ENCODE measurements at places on chromosomes 4 and X. TPM values are rescaled to one million over a fixed set of nuclear protein-coding genes. Genes with fewer than 3 reads are reported as not detected.

The RBM46 gene
- total RNA-seq, result 0.09 TPM

GRCh38 chrX:23497919-23498318 is 163.3 kb downstream of the PTCHD1 start:
- DNase-seq, result no peak

GRCh38 chr4:27206009-27206408 is 345.4 kb downstream of the STIM2 start:
- DNase-seq, result no peak

The REELD1 gene
- 0.05 TPM for total RNA-seq

DNA sequence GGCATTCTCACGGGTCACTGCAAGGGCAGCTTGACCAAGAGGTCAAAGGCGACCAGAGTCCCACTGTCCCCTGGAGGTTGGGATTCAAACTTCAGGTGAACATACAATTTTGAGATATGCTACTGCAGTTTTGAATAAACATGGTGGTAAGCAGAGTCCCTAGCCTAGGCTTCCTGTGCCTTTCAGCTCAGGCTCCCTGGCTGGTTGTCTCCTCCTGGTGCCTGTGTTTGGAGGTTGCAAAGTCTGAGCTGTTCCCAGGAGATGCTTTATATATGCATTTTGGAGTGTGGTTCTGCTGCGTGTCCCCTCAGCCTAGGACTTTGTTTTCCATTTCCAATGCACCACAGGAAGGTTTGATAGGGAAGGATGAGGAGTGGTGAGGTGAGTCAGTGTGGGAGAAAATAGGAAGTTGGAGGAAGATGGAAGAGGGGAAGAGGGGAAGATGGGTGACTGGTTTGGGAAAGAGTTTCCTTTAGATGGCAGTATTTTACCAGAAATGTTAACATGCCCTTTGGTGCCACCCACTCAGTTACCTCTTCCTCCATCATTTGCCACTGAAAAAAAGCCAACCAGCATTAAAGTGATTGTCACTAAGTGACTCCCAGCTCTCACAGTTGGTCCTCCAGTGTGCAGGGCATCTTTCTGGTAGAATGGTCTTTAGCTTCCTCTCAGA is 211.7 kb upstream of the AGTR2 start:
- no peak for DNase-seq

The NOX1 gene
- 0.33 TPM for total RNA-seq

The SPATA4 gene
- total RNA-seq, result not detected

DNA sequence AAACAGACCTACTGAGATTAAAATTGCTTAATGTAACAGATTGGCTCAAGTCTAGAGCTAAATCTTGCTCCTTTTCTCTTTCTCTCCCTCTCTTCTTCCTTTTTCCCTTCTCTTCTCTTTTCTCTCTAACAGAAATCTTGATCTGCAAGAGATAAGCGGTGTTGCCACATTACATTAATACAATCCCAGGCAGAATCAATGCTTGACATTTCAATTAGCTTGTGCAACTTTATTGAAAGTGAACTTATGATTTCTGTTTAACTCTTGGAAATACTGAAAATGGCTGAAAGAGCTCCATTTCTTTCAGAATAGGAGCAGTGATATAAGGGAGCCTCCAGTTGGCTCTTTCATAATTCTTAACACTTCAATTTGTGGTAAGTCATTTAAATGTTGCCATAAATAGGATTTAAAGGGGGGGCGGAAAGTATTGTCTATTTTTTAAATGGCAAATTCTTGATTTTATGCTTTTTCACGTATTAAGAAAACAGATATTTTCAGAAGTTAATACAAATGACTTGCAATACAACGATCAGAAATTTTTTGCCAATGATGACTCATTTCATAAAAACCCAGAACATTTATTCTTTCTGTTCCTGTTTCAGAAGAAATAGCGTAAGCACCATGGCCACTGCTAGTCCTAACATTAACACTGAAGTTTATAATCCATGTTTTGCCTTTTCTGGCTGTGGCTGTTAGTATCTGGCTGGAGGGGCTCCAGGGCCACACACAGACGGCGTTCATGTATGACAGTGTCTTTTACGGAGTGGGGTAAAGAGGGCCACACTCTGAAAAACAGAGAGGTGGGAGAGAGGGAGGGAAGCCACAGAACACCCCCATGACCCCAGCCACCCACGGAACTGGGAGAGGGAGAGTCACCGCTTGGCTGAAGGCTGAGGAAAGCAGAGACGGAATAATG is 115.7 kb upstream of the FAT1 start:
- no peak for DNase-seq

The TLR8 gene
- total RNA-seq, result 3.7 TPM

The SORBS2 gene
- total RNA-seq, result 13.8 TPM

- DNase-seq, result no peak
Measured at GRCh38 chr4:109462297-109462696, 28.7 kb downstream of the SEC24B start.

- DNase-seq, result no peak
Measured at GRCh38 chr4:27429364-27429871, 568.8 kb downstream of the STIM2 start.

The LRIT3 gene
- 0.09 TPM for total RNA-seq

DNA sequence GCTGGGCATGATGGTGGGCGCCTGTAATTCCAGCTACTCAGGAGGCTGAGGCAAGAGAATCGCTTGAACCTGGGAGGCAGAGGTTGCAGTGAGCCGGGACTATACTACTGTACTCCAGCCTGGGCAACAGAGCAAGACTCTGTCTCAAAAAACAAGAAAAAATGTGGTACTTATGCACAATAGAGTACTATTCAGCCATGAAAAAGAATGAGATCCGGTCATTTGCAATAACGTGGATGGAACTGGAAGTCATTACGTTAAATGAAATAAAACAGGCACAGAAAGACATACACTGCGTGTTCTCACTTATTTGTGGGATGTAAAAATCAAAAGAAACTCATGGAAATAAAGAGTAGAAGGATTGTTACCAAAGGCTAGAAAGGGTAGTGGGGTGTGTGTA is 12.1 kb downstream of the RPGR start:
- DNase-seq, result no peak

GRCh38 chr4:78922207-78922606 is 17.0 kb downstream of the PAQR3 start:
- DNase-seq, result no peak

The PNMA3 gene
- 2.3 TPM for total RNA-seq

The TGIF2LX gene
- total RNA-seq, result not detected
